ENCODE measurements at places on chromosomes 1 and 21.

- DNase-seq: no peak
Measured at GRCh38 chr1:108706643-108707042, 6.1 kb upstream of the FNDC7 start.

DNA sequence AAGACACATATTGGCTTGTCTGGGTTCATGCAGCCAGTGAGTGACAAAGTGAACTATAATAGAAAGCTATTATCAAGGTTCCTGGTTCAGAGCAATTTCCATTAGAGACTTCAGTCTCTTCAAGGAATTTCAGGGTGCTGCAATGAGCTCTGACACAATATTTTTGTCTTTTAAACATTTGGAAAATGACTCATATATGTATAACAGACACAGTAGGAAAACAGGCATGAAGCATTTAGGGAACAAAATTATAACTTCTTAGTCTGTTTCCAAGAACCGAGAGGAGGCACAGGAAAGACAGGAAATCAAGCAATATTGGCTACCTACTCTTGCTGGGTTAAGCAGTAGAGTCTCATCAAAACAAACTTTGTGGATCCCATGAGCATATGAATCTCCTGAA is 170.4 kb downstream of the PTPRC start:
- no peak for DNase-seq

DNA sequence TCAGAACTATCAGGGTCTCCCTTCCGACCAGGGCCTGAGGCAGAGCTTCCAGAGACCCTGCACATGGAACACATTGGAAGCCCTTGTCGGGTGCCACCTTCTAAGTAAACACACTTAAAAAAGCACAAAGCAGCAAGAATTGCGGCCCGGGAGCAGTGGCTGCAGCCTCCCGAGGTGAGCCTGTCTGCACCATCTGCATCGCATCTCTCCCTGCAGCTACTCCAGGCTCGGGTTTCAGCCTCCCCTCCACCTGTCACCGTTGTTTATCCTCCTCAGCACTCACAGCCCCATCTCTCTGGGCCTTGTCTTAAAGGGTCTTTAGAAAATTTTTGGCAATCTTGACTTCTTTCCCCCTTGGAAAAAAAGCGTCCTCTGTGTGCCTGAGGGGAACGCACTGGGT is 95.1 kb upstream of the ARHGEF16 start:
- no peak for DNase-seq

DNA sequence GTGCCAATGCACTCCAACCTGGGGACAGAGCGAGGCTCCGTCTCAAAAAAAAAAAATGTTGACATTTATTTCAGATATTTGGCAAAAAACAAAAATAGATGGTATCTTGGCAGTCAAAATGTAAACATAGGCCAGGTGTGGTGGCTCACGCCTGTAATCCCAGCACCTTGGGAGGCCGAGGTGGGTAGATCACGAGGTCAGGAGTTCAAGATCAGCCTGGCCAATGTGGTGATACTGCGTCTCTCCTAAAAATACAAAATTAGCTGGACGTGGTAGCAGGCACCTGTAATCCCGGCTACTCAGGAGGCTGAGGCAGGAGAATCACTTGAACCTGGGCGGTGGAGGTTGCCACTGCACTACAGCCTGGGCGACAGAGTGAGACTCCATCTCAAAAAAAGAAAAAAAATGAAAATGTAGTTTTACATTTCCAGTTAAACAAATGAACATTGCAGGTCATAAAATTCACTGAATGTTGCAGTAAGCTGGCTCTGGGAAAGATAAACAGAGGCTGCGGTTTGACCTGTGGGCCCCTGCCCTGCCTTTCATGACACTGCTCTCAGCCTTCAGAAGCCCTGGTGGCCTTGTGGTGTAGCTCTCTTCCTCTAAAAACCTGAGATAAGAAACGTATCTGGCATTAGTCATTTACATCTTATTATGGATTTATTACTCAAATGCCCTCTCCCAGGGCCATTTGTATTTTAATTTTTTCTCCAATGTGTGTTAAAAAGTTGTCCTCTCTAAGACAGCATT is 12.2 kb upstream of the SLC44A3 start:
- no peak for DNase-seq

- DNase-seq: no peak
Measured at GRCh38 chr21:45073301-45074047, 906 bp upstream of the ADARB1 start.

- DNase-seq: no peak
Measured at GRCh38 chr1:230368871-230369270, 57.3 kb downstream of the PGBD5 start.

DNA sequence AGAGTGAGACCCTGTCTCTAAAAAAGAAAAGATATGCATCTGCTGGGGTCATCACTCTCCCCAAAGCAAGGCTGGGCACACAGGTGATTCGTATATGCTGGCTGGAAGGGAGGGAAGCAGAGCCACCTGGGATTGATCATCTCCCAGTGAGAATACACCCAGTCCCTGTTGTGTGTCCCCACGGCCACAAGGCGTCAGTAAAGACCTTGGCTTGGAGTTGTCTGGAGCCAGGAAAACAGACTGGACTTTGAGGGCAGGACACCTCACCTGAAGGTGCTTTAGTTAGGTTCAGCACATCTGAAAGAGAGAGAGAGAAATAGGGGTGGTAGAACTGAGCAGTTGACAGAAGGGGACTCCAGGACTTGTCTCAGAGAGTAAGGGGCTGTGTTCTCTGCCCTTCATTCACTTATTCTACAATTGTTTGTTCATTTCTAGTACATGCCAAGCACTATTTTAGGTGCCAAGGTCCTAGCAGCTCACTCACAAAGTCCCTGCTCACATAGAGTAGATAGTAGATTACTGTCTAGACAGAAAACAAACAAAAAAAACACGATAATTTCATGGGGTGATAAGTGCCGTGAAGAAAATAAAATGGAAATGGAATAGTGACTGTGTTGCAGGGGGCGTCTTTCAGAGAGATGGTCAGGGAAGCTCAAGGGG is 13.5 kb downstream of the CITED4 start:
- peak; percentile 56 for DNase-seq

- no peak for DNase-seq
Measured at GRCh38 chr21:24050231-24050630, 1557.0 kb downstream of the MRPL39 start.

GRCh38 chr21:27079636-27080240 is 112.8 kb upstream of the ADAMTS5 start:
- no peak for DNase-seq

DNA sequence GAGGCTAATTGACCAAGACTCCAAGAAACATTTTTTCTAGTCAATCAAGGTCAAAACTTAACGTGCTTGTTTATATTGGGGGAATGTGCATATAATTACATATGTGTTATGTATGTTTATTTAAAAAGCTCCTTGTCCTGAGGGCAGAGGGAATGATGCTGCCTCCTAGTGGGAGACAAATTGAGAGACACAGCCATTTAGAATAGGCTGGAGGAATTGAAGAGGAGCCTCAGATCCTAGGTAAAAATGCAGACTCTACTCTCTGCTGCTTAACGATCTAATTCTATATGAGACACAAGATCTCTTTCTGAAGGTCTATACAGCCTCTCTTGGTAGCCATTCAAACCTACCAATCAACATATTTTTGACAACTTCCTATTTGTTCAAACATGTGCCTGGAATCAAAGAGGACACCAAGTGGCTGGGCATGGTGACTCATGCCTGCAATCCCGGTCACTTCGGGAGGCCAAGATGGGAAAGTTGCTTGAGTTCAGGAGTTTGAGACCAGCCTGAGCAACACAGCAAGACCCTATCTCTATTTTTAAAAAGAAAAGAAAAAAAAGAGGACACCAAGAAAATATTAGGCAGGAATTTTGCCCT is 136.6 kb upstream of the ZNF648 start:
- no peak for DNase-seq

- no peak for DNase-seq
Measured at GRCh38 chr21:14918527-14918926, 146.3 kb downstream of the NRIP1 start.

DNA sequence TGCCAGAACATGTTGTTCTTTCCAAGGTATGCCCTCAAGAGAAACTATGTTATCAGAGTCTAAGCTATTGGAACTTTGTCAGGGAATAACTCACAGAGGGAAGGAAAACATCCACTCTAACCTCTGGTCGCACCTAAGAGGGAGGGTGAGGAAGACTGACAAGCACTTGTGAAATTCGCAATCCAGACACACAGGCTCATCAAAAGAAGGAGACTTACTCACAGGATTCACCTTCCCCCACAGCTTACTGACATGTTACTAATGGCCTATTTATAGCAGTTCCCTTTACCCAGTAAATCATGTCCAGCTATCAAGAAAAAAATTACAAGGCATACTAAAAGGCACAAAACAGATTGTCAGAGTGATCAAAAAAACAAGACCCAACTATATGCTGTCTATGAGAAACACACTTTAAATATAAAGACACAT is 36.9 kb downstream of the WDR64 start:
- peak; percentile 88 for DNase-seq

DNA sequence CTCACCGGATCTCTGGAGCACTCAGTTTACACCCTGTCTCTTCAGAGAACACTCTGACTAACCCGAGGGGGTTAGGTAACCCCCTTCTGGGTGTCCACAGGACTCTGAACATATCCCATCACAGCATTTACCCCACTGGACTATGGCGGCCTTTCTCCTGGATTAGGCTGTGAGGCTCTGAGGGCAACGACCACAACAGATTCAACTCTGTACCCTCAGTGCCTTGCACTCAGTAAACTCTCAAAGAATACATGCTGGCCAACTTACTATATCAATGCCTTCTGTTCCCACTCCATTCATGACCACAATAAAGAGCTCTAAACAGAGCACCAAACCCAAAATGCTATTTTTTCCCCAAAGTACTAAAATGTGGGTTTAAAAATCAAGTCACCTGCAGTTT is 5.4 kb downstream of the MECR start:
- no peak for DNase-seq

GRCh38 chr1:214927796-214928195 is 154.7 kb upstream of the KCNK2 start:
- no peak for DNase-seq

DNA sequence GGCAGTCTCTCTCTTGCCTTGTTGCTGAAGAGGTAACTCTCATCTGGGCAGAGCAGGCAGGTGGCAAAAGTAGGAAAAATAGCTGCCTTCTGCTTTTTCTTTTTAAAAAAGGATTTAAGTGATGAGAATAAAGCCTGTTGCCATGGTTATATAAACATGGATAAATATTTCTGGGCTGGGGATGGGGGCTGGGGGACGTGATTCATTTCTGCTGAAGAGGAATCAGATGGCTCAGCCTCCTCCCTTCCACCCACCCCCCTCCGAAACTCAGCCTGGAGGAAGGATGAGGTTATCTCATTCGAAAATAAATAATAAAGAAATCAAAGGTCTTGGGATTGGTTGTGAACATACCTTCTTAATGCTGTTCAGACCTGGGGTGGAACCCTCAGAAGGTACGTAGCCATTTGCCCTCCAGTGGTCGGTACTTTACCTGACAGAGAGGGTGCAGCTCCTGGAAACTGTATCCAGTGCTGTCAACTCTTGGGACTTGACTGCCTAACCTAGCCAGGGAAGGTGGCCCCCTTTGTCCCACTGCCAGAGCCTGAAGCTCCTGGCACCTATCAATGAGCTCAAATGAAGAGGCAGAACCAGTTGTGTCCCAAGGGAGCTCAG is 3.8 kb upstream of the INKA2 start:
- DNase-seq: peak; percentile 71

- no peak for DNase-seq
Measured at GRCh38 chr1:230103306-230104173, 36.5 kb downstream of the GALNT2 start.

DNA sequence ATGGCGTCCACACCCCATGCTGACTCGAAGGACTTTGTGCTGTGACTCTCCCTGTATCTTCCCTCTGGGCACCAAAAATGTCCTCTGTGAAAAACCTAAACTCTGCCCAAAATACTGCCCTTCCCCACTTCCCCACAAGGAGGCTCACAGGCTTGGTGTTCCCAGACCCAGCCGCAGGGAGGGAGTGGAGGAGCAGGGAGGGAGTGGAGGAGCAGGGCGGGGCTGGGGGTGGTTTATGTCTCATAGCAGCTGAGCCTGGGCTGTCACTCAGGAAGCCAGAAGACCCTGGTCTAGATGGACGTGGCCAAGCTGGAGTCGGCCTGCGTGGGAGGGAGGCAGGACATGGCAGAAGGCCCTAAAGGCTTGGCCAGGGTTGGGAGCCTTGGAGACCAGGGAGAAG is 461.7 kb downstream of the PTPRU start:
- peak; percentile 4 for DNase-seq

- no peak for DNase-seq
Measured at GRCh38 chr1:7209336-7209735, 424.1 kb downstream of the CAMTA1 start.

GRCh38 chr1:117695796-117696490 is 90.1 kb downstream of the TENT5C start:
- no peak for DNase-seq

- peak; percentile 2 for DNase-seq
Measured at GRCh38 chr1:103492003-103492625, 33.4 kb upstream of the RNPC3 start.

DNA sequence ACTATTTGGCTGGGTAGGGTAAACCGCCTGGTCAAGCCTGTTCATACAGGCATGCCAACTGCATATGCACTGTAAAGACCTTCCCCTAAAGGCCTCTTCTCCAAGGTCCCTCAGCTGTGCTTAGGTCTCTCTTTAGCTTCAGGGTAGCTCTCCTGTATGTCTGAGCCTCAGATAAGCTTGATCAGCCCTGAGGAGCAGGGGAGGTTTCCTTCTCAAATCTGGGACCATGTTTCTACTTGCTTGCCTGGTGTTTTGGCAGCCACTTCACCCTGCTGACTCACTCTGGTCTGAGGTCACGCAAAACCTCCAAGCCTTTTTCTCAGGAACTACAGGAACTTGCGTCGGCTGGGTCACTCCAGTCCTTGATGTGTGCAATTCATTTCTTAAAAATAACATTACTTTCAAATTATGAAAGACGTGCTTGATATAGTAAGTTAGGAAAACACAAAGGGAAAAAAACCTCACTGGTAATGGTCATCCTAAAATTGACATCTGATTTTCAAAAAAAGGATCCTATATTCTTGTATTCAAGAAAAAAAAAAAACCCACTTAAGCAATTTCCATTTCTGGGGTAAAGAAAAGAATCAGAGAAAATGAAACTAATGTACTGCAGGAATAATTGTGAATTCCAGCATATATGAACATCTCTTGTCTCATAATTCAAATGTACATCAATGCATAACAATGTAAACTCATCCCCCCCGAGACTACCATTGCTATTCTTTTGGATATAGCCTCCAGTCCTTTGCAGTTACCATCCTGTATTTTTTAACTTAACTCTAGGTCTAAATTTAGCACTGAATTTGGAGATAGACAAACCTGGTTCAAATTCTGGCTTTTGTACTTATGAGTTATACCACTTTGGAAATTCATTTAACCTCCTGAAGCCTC is 24.8 kb upstream of the RNF19B start:
- DNase-seq: peak; percentile 97

DNA sequence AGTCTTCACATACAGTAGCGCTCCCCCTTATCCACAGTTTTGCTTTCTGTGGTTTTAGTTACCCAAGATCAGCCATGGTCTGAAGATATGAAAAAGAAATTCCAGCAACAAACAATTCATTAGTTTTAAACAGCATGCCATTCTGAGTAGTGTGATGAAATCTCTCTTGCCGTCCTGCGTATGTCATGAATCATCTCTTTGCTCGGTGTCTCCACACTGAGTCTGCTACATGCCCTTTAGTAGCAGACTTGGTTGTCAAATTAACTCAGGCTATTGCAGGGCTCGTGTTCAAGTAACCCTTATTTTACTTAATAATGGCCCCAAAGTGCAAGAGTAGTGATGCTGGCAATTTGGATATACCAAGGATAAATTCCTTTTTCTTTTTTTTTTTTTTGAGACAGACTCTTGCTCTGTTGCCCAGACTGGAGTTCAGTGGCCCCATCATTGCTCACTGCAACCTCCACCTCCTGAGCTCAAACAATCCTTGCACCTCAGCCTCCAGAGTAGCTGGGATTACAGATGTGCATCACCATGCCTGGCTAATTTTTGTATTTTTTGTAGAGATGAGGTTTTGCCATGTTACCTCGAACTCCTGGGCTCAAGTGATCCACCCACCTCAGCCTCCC is 22.6 kb downstream of the PHACTR4 start:
- peak; percentile 94 for DNase-seq
